Non-pigmented ciliary epithelial cell (primary cell): ENCODE measurements at places on chromosomes 1 and 21.

- no peak for DNase-seq
Observed at GRCh38 chr1:177914603-177915002, 55.3 kb downstream of the SEC16B start.

DNA sequence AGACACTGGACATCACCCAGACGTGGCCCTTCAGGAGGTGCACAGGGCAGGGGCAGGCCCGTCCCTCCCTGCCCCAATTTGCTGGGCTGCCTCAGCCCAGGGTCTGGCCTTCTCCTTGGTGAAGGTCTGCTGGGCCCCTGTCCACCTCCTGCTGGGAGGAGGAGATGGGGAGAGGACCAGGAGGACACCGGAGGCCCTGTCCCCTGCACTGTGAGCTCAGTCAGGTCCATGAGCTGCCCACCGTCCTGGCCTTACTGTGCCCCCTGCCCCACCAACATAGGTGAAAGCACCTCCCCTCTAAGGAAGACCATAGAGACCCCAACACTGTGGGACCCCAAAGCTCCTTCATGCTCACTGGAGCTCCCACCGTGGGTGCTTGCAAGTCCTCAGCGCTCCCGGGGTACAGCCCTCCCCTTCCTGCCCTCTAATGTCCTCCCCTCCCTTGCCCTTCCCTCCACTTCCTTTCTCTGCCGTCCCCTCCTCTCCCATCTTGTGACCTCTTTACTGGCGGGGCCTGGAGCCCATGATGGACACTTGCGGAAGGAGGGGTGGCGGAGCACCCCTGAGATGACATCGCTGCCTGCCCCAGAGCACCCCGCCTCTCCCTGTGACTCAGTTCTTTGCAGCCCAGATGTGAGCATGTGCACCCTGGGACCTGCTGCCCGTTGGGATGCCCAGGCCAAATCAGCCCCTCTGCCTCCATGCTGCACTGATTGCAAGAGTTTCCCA, 4.6 kb downstream of the LRRC3 start:
- DNase-seq, result no peak

- no peak for DNase-seq
Observed at GRCh38 chr1:163174524-163175437, 27.9 kb downstream of the RGS5 start.

- no peak for DNase-seq
Observed at GRCh38 chr1:44733365-44733764, 2.4 kb upstream of the RNU5D-1 start.

DNA sequence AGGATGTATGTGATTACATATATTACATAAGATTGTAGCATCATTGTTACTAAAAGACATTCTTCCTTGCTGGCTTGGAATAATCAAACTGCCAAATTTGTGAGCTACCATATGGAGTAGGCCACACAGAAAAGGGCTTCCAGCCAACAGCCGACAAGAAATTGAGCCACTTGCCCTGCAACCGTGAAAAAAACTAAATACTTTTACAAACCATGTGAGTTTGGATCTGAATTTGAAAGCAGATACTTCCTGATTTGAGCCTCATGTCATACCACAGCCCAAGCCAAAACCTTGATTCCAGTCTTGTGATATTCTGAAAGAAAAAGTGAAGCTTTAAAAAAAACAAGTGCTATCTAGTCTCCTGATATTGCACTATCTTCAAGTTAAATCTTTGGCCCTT, 55.6 kb upstream of the PRMT6 start:
- no peak for DNase-seq

DNA sequence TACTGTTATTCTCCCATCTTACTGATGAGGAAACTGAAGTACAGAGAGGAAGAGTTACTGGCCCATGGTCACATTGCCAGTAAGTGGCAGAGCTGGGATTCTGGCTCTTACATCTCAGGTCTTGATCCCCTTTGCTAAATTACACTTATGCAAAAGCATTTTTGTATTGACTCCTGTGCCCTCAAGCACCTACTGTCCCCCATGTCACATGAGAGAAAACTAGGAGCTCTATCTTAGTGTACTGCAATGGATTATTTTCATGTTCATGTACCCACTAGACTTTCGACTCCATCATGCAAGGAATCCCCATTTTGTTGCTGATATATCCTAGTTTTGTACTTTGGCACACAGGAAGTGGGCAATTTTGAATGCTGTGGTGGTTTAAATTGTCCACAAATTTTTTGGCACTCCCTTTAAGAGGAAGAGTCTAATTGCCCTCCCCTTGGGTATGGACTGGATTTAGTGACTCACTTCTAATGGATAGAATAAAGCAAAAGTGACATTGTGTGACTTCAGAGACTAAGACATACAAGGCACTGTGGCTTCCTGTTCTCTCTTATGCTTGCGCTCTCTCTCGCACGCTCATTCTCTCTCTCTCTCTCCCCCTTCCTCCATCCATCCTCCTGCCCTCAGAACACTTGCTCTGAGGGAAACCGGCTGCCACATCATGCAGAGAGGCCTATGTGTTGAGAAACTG, 43.5 kb upstream of the JAK1 start:
- no peak for DNase-seq

GRCh38 chr1:39788426-39788757, 273 bp downstream of the BMP8B start:
- no peak for DNase-seq

GRCh38 chr1:204867666-204868339, 2.9 kb upstream of the NFASC start:
- no peak for DNase-seq

DNA sequence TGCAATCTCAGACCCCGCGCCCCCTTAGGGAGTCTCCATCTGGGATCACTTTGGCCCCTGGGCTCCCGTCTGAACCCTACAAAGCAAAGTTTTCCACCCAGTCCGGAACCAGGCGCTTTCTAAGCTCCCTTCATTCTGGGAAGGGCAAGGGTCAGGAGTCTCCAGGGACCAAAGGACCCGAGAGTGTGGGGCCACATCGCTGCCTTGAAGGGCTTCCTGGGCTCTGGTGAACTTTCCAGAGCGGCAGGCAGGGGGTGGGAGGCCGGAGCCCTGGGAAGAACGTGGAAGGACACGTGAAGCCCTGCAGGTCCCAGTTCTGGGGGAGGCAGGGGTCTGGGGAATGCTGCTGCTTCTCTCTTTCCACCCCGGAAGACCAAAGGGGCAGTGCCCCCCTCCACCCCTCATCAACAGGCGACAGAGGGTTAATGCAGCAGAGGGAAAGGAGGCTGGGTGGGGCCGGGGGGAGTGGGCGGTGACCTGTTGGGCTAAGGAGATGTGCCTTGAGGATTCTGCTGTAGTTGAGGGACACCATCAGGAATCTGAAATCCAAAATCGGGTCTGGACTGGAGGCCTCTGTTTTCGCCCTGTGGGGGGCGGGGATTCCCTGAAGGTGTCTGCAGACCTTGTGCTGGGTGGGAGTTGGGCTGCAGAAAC, 734 bp downstream of the CDK18 start:
- DNase-seq, result no peak

GRCh38 chr1:84434081-84434769, 35.9 kb downstream of the DNASE2B start:
- DNase-seq, result no peak

- DNase-seq, result no peak
Observed at GRCh38 chr1:29575826-29576225, 339.5 kb downstream of the PTPRU start.
